Right atrium auricular region (tissue), 2 donors: ENCODE measurements at places on chromosomes 3 and 15. TPM values are rescaled to one million over a fixed set of nuclear protein-coding genes. Genes with fewer than 3 reads are reported as not detected.

- no peak for DNase-seq
These were observed 21.4 kb upstream of the PIAS1 start for GRCh38 chr15:68032672-68033071.

GRCh38 chr15:57626713-57627440 lies 35.2 kb downstream of the MYZAP start:
- DNase-seq = no peak

DNA sequence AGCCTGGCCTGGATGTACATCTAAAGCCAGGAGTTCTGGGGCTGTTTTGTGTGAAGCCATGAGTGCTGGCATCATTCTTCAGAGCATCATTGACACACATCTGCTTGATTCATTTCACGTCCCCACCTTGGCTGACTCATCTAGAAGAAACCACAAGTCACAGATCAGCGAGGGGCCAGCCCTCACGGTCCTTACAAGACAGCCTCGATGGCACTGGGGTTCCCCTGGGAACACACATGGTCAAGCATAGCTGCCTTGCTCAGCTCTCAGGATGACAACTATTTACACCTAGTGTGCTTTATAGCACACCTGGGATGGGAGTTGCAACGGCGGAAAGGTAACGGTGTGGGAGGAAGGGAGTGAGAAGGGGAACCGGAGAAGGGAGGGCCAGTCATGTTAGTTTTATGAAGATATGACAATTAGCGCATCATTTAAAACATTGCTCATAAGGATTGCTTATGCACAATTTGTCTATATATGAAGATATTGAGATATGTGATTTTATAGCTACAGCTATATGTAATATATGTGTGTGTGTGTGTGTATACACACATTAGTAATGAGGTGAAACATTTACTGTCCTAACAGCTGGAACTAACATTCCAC lies 227.1 kb downstream of the RPLP1 start:
- DNase-seq = no peak

Gene C3orf85
- total RNA-seq = not detected

Gene ETFA
- total RNA-seq = 109 TPM

Gene LRRIQ4
- total RNA-seq = 0.43 TPM

Gene PAQR5
- total RNA-seq = 5.0 TPM

Gene TBC1D23
- total RNA-seq = 16.3 TPM

Gene SMARCC1
- 19.3 TPM for total RNA-seq
